ENCODE measurements at places on chromosomes 3 and 15. TPM values are rescaled to one million over a fixed set of nuclear protein-coding genes. Genes with fewer than 3 reads are reported as not detected.
A peak's percentile ranks its signal among the peaks of the same experiment; 100 is the strongest.

Gene MUSTN1
- 1.3 TPM for total RNA-seq

Gene HRG
- total RNA-seq, result not detected

Gene PLA2G4E
- total RNA-seq, result not detected

Gene VGLL3
- 19.8 TPM for total RNA-seq

Gene ITIH1
- total RNA-seq, result not detected

Gene FSTL1
- total RNA-seq, result 354 TPM

DNA sequence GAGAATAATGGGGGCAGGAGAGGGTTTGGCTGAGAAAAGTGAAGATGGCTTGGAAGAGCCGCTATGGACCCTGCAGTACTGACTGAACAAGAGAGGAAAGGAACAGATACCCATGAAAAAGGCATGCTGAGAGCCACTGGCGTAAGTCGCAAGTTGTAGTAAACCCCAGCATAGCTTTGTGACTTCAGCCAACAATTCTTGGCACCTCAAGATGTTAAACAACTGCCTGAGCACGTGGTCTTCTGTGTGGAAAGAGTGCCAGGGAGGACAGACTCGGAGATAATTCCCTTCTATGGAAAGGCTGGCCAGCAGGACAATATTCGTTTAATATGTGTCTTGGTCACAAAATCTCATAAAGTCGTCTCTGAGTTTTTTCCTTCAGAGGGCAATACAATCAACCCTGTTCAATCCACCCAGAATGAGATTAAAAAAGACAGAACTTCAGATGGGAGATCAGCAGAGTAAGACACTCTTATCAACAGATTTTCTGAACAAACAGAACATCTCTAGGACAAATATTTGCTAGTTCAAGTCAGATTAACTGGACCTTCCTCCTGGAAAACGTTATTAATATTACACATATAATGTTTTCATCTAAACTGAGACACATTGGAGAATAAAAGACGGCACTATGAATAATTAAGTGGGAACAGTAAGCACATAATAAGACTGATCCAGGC, 49.2 kb downstream of the NEK10 start:
- no peak for DNase-seq

DNA sequence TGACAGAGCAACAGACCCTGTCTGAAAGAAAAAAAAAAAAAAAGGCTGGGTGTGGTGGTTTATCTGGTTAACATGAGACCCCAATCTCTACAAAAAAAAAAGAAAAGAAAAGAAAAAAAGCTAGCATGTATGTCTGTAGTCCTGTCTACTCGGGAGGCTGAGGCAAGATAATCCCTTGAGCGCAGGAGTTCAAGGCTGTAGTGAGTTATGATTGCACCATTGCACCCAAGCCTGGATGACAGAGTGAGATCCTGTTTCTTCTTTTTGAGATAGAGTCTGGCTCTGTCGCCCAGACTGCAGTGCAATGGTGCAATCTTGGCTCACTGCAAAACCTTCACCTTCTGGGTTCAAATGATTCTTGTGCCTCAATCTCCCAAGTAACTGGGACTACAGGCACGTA, 8.4 kb upstream of the DHX30 start:
- no peak for DNase-seq

GRCh38 chr3:143170676-143171075, 51.1 kb downstream of the CHST2 start:
- peak; percentile 55 for DNase-seq

DNA sequence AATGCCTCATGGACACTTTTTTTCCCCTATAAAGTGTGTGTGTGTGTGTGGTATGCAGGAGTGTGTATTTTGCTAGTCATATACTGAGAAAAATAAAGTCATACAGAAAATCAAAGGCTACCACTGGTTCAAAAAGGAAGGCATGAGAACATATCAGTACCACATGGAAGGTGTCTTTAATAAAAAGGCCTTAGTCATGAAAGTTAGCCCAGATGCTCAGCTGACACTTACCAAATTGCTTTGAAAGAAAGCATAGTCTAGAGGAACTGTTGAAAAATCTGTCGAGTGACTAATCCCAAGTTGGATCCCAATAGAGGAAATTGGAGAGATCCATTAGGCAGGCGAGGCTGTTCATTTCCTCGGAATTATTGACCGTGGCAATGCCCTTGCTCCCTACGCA, 432.9 kb upstream of the CFAP20DC start:
- peak; percentile 77 for DNase-seq

DNA sequence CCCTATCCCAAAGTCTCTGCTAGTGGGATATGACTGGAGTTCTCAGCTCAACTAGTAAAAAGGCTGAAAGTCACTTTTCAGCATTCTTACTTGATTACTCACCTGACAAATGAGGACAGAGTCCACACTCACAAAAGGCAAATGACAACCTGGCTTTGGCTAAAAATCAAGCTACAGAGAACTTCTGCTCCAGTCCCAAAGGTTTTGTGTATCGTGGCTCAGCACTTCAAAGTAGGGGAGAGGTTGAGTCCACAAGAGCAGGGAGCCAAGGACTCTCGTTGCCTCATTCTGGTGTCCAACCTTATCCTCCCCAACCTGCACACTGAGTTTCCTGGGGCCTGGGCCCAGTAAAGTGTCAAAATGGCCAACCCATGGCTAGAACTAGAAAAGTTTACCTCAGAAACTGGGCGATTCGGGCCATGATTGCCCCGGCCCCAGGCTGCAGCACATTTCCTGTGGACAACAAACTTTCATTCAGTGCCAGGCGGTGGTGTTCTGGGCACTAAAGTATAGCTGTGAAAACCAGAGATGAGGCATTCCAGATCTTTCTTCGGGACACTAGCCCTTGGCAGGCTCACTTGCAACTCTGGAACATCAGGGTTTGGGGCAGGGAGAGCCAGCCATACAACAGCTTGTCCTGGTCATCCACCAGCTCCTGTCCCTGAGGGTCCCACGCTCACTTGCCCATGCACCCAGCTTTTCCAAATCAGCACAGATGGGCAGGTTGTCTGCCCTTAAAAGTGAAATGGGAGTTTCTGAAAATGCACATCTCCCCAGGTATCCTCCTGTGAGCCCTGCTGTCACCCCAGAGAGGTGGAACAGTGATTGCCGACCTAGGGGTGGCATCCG, 3.1 kb downstream of the ACAA1 start:
- DNase-seq, result no peak

DNA sequence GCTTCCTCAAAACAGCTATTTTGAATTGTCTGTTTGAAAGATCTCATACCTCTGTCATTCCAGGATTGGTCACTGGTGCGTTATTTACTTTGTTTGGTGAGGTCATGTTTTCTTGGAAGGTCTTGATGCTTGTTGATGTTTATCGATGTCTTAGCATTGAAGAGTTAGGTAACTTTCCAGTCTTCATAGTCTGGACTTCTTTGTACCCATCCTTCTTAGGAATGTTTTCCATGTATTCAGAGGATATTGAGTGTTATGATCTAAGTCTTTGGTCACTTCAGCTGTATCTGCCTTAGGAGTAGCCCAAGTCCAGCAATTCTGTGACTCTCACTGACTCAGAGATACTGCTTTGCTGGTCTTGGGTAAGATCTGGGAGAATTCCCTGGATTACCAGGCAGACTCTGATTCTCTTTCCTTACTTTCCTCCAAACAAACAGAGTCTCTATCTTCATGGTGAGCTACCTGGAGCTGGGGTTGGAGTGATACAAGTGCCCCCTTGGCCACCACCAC, 398.6 kb downstream of the ZIC4 start:
- DNase-seq, result no peak

GRCh38 chr3:137332297-137332696, 374.5 kb downstream of the IL20RB start:
- DNase-seq, result no peak

- no peak for DNase-seq
Observed at GRCh38 chr15:90558171-90558573, 28.4 kb downstream of the CRTC3 start.

DNA sequence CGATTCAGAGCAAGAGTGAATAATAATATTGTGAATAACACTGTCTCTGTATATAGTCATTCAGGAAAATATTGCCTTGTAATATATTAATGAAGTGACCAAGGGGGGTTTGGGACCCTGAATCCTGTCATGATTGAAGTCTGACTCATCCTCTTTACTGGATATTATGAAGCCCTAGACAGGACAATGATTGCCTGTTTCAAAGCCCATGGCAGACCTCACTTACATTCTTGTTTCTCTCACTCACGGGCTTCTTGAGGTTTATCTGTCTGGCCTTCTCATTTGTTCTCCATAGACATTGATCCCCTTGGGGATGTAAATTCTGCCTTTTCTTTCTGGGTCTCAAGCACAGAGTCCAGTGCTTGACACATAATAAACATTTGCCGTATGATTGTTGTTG, 449.3 kb upstream of the THRB start:
- peak; percentile 23 for DNase-seq

DNA sequence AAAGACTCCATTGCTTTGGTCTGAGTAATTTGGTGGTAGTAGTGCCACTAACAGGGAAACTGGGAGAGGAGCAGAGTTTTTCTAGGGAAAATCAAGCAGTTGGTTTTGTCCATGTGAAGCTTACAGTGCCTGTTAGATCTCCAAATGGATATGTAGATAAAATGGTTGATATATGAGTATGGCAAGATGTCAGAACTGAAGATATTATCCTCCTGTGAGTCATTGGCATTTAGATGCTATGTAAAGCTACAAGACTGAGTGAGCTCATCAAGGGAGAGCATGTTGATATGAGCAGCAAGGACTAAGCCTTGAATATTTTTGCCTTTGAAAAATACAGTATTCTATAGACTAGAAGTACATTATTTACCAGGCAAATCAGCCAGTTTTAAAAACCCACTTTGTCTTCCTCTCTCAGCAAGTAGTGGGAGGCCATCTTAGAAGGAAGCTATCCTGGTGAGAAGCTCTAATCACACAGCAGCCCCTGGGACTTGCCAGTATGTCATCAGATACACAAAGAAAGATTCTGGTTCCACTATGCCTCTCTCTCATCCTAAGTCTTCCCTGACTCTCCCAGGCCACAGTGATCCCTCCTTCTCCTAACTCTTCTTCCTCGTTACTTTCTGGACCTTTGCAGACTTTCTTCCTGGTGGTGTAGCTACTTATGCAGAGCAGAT, 77.4 kb upstream of the ANKRD28 start:
- DNase-seq, result peak; percentile 32

DNA sequence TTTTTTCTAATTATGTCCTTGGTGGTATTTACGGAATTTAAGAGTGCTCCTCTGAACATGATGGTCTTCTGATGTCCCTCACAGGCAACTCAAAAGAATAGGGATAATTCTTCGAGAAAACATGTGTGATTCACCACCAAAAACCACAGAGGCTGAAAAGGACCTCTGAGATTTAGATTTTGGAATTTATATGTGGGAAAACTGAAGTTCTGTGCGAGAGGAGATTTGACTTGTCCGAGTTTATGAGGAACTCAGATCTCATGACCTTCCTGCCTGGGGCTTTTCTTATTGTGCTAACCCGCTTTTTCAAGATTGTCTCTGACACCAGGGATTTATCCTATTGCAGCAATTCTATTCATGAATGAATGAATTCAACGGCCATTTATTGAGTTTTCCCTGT, 142.4 kb downstream of the FAM43A start:
- peak; percentile 82 for DNase-seq

- DNase-seq, result peak; percentile 53
Observed at GRCh38 chr3:149085828-149086231, 503 bp downstream of the HLTF start.
